ENCODE measurements at places on chromosomes 1 and 21.

DNA sequence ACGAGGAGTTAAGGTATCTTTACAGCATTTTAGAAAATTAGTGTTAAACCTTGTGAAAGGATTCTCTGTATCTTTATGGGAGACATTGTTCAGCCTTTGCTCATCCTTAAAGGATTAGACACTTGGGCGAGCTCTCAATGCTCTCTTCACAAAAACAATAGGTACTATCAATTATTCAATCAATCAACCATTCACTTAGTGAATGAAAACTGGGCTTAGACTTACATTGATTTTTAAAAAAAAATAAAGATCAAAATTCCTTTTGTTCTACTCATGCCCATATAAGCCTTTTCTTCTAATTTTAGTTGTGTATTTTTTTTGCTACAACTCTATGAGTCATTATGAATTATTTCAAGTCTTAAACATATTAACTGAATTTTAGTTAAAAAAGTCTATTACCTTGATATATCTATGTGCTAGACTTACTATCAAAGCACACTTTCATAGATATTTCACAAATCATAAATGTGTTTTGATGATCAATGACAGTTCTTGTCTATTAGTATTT is 181.2 kb downstream of the DPYD start:
- DNase-seq = no peak

DNA sequence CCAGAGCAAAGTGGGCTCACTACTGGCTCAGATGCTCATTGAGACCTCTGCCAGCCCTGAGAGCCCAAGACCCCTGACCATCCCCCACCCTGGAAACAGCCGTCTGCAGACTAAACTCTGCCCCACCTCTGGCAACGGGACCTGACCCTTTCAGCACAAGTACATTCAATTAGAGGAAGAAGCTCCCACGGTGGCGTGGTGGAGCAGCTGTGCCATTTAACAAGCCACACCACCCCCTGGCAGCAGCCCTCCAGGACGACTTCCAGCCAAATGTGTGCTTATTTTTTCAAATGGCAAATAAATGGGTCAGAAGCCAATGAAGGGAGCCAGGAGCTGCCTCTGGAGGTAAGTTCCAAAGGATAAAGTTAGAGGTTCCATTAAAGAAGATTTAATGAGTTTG is 226.7 kb downstream of the NPHP4 start:
- no peak for DNase-seq

DNA sequence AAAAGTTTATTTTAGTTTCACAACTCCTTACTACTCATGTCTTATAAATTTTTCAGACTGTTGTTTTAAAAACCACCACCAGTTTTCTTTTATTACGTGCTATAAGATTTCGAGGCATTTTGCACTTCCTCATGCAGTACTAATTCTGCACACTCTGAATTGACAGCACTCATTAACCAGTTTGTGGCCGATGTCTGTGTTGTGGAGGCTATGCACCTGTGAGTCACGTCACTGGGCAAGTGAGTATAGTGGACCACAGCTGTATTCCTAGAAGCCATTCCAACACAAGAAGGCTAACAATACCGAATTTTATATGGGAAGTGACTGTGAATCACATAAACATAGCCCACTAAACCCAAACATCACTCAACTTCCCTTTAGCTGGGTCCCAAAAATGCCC is 21.0 kb upstream of the SPATA6 start:
- no peak for DNase-seq

GRCh38 chr21:45278156-45278911 is 9.4 kb downstream of the POFUT2 start:
- no peak for DNase-seq

DNA sequence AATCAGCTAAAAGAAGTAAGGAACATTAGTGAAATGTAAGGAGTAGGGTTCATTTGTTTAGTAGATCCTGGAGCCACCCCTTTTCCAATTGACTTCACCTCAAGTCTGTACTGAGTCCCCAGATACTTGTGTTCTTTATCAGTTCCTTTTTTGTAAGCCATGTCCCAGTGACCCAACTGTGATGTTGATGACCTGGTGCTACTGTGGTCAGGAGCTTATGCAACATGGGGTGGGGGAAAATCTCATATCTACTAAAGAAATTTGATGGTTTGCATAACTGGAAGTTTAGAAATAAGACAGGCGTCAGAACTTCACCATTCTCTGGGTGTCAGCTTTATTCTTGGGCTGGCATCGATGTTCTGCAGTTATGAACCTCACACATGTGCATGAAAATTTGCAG is 120.5 kb downstream of the LRRC7 start:
- no peak for DNase-seq

Measured in CD4-positive, alpha-beta T cell treated with Interleukin-21 for 1 hour (primary cell).